ENCODE measurements at places on chromosomes 2 and 18. TPM values are rescaled to one million over a fixed set of nuclear protein-coding genes. Genes with fewer than 3 reads are reported as not detected.

ZBTB7C gene
- total RNA-seq = 15.7 TPM

GRCh38 chr2:218998414-218999002, 5.3 kb upstream of the CRYBA2 start:
- DNase-seq = no peak

- DNase-seq = no peak
Measured at GRCh38 chr18:10275486-10275885, 178.9 kb upstream of the APCDD1 start.

DNA sequence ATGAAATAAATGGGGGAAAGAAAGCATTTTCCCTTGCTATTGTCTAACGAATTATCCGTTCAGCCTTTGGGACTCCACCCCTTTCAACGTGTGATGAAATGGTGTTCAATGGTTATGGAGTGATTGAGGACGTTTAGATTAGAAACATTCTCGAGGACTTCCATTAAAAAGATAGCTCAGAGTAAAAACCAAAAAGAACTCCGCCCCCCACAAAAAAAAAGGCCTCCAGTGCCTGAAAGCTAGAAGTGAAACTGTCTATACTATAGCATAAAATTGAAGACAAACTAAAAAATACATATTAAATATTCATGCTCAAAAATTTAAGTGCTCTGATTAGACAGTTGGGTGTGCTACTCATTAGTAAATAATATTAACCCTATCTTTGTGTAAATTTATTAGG, 3.0 kb upstream of the ZNF516 start:
- DNase-seq = no peak

GRCh38 chr2:10344105-10345066, 41.7 kb downstream of the HPCAL1 start:
- no peak for DNase-seq

DNA sequence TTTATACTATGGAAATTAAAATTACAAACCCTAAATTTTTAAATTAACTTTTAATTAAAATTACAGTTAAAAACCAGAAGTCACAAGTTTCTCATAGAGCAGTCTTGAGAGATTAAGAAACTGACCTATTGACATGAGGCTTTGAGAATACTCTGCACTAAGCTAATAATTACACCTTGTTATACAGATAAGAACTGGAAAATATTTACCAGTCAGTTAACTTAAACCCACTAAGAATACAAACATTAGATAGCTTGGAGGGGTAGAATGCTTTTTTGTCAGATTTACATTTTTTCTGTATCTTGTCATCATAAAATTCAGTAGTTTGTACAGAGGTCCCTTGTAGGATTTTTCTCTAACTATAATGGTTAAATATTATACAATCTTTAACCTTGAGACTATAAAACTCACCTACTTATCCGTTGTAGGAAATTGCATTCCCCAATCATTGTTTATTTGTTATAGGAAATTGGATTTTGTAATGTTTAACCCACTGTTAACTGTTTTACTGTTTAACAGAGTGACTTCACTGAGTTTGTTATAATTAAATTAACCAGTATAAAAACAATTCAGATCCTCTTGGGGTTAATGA, 219.7 kb upstream of the PKDCC start:
- DNase-seq = no peak

INHA gene
- not detected for total RNA-seq

GPAT2 gene
- total RNA-seq = 0.53 TPM

- DNase-seq = no peak
Measured at GRCh38 chr18:25056429-25056828, 295.5 kb downstream of the ZNF521 start.

DNA sequence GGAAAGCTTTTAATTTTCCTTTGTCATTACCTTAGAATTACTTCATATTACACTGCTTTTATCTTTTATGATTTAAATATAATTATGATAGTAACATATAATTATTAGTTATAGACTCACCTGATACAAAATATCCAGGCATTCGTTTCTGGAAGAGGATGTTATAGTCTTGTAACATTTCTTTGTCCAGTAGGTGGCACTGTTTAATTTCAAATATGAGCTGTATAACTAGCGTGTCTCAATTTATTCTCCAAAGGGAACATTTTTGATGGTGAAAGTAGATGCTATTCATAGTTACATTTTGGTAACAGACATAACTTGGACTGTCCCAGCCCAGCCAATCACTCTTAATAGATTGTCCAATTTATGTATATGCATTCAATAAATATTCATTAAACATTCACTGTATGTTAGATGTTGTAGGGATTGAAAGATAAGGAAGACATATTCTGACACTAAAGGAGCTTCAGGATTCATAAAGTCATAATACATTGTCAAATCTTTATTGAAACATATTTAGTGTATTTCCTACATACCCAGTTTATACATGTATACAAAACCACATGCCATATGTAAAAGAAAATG, 19.2 kb downstream of the DAW1 start:
- no peak for DNase-seq

DNA sequence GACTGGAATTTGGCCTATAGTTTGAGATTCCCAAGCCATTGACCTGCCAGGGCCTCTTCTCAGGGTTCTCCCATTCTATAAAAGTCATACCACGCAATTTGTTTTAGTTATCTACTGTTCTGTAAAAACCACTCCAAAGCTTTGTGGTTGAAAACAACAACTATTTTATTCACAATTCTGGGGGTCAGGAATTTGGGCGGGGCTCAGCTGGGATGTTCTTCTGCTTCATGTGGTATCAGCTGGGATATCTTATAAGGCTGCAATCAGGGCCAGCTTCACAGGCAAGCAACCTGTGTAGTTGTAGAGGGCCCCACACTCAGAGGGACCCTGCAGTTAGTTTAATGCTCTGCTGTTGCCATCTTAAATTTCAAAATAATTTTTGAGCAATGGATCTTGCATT, 16.4 kb upstream of the NOTO start:
- no peak for DNase-seq

GAREM1 gene
- total RNA-seq = 29.3 TPM

C2orf80 gene
- total RNA-seq = not detected

- DNase-seq = peak; percentile 77
Measured at GRCh38 chr18:2570772-2571199, 519 bp downstream of the METTL4 start.

WDR75 gene
- 39.3 TPM for total RNA-seq

DNA sequence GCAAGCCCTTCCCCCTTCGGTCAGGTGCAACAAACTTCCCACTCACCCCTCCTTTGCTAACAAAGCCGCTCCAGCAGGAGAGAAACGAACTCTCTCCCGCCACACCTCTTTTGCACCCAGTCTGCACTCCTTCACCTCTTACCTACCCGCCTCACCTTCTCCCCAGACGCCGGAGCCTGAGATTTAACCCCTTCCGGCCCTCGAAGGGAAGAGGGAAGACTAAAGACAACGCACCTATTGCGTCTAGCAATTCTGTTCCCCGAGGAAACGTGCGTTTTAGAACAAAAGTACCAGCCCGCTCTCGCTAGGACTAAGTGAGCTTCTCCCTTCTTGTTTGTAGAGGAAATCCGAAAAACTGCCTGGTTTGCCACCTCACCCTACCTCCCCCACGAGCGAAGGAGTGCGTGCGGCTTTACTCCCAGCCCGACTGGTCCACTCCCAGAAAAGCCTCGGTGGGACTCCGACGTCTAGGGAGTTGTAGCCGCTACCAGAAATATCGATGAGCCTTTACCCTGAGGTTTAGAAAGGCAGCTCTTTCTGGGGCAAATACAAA, 441 bp upstream of the PEX13 start:
- peak; percentile 89 for DNase-seq

- DNase-seq = no peak
Measured at GRCh38 chr2:120330946-120331822, 14.8 kb upstream of the INHBB start.

PKDCC gene
- total RNA-seq = 173 TPM

TCF23 gene
- not detected for total RNA-seq

KLHL41 gene
- total RNA-seq = not detected
